ENCODE measurements at places on chromosomes 11 and 22.

DNA sequence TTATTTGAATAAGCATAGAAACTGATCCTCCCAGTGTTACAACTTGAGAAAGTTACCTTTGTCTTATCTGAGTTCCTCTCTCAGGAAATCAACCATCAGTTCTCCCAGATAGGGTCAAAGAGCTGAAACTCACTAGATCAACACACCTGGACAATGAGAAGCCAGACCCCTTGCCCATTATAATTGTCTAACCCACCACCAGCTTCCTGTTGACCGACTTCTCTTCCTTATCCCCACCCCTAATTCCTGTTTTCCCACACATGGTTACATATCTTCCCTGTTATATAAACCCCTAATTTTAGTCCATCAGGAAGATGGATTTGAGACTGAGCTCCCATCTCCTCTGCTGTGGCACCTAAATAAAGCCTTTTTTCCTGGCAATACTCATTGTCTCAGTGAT, 6.9 kb downstream of the SLC5A4 start:
- no peak for DNase-seq

- no peak for DNase-seq
Measured at GRCh38 chr11:29279716-29280115, 737.1 kb downstream of the KCNA4 start.

- DNase-seq: no peak
Measured at GRCh38 chr11:65182258-65183170, 786 bp downstream of the CAPN1 start.

- DNase-seq: no peak
Measured at GRCh38 chr11:14611939-14612338, 31.7 kb upstream of the PDE3B start.

DNA sequence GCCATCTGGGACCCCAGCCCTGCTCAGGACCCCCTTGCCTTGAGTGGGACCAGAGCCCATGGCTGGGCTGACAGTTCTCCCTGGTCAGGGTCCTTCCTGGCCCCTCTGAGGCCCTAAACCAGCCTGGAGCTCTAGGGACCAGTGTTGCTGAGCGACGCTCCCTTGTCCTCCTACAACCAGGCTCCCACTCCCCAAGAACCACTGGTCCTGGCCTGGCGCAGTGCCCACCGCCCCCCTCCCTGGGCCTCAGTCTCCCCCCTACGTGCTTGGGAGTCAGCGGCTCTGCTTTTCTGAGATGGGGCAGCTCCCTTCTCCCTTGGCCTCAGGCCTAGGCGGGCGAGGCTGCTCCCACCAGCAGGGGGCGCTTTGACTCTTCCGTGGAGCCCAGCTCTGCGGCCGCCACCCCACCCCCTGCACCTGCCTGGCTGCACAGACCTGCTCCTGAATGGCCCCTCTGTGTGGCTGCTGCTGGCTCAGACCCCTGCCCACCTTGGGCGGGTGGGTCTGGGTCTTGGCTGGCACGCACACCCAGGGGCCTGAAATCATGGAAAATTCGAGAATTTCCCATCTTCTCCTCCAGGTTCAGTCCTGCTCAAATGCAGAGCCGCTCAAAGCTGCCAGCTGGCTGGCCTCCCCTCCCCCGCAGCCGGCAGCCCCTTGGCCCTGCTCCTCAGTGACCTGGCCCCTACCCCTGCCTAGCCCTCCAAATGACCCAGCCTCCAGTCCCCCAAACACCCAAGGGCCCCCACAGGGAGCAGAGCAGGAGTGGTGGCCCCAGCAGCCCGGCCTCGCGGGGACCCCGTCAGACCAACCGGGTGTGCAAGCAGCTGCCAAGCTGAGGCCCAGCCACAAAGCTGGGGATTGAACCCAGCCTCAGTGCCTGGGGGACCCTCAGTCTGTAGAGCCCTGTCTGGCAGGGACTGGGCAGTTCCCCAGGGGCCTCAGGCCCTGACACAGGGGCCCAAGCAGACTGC, 9.1 kb downstream of the PRR33 start:
- DNase-seq: peak; percentile 45

DNA sequence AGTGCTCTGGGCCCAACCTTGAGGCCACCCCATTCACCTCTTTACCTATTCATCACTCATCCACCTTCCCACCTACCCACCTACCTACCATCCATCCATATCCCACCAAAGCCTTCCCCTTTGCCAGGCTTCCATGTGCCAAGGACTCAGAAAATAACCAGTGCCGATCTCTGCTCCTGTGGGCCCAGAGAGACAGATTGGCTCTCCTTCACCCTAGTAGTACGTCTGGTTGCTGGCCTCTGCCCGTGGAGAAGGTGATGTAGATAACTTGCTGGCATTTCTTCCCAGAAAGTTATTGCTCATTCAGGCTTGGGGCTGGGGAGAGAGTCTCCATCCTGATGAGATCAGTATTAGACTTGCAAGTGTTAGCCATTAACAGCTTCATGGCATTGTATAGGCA, 45.2 kb downstream of the NEU3 start:
- DNase-seq: no peak

DNA sequence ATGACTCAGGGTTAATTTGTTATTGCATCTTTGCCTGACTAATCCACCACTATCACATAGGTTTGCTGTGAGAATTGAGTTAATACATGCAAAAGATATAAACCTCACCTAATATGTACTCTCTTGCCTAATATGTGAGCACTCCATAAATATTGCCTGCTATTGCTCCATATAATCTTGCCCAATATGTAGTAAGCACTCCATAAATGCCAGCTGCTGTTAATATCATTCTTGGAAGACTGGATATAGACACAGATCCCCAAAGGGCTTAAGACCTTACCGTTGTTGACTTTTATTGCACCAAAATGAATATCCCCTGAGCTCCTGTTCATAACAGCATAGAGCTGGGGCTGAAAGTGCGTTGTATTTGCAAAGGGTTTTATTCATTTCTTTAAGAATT, 27.0 kb upstream of the LRRC55 start:
- no peak for DNase-seq

DNA sequence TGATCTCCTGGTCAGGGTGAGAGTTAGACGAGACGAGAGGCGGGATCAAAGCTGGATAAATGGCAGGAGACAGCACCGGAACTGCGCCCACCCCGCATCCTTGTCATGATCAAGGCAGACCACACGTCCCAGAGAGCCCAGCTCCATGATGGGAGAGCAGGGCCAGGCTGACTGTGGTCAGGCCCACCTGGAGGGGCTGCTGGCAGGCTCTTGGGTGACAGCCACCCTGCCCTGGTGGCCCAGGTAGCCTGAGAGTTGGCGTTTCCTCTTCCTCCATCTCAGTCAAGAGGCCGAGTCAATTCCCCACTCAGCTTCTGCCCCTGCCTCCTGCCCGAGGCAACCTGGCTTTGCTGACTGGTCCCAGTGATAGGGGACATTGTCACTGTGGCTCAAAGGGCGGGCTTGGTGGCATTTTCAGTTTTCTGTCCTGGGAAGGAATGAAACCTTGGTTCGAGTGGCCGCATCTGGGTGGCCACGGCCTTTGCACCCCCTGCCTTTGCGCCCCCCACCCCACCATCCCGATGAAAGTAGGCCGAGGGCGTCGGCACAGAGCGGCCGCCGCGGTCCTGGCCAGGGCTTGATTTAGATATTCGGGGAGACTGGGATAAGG, 60.8 kb upstream of the PPARA start:
- no peak for DNase-seq

DNA sequence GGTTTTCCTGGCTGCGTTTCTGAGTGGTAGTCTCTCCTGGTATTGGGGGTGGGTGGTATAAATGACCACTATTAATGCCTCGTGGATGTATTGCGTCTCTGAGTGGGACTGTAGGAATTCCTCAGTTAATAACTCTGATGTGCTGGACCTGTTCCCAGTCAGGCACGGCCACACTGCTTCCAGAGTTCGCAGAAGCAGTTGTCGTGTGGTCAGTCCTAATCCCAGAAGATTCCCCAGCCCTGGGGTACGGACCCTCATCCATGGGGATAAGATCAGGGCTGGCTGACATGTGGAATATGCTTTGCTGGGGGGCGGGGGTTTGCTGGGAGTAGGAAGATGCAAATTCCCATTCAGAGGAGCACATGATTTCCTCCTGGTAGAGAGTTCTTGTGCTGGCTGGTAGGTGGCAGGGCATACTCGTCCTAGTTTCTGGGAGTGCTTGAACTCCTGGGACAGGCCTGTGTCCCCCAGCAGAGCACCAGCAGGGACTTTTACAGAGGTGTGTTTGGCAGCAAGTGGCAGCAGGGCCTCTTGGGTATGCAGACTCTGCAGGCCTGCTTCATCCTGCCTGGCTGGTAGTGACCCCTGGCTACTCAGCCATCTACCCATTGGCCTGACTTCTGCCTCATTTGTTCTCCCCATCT, 157.4 kb downstream of the NAV2 start:
- DNase-seq: no peak

GRCh38 chr11:73396985-73397384, 20.8 kb downstream of the RELT start:
- no peak for DNase-seq

GRCh38 chr11:107564877-107565218, 687 bp downstream of the ALKBH8 start:
- no peak for DNase-seq

DNA sequence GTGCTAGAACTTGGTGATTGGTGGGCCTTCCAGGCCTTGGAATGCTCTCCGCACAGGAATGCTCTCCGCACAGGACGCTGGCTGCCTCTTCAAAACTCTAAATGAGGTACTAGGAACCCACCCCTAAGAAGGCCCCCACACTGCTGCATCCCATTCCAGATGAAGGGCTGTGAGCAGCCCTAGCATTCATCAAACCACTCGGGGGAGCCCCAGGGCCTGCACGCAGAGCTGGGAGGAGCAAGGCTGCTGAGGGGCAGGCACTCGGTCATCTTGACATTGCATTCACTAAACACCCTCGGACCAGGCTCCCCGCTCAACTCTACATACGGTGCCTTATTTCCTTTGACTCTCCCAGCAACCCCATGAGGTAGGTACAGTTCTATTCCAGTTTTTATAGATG, 49.2 kb upstream of the EMID1 start:
- DNase-seq: no peak

GRCh38 chr11:334264-334994, 13.8 kb upstream of the IFITM3 start:
- no peak for DNase-seq

- DNase-seq: no peak
Measured at GRCh38 chr22:26669060-26669481, 11.7 kb downstream of the MIAT start.

- DNase-seq: no peak
Measured at GRCh38 chr11:15692739-15693138, 578.0 kb downstream of the INSC start.

DNA sequence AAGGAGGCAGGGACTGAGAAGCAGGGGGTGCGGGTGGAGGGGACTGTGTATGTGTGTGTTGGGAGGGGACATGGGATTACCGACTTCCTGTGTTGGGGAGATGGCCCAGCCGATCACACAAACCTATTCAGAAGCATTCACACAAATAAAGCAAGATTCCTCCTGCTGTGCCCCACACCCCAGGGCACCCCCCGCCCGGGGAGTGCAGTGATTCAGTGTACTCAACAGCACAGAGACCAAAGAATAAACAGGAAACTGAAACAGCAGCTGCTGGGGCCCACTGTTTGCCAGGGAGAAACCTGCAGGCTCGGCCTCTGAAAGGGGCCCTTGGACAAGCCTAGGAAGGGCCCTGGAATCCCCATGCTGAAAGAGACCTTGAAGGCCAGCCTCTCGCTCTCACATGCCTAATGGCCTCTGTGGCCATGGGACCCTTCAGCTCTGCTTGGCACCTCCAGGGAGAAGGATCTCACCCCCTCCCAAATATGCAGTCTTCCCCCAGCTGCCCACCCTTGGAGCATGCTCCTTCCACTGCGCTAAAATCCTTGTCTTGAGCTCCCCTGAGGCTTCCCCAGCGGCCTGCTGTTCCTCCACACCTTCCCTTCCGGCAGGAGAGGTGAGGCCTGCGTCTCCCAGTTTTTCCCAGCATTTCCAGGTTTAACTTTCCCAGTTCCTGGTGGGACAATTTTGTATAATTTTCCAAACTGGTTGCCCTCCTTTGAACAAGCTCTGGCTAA, 72.9 kb downstream of the CSNK2A3 start:
- no peak for DNase-seq

DNA sequence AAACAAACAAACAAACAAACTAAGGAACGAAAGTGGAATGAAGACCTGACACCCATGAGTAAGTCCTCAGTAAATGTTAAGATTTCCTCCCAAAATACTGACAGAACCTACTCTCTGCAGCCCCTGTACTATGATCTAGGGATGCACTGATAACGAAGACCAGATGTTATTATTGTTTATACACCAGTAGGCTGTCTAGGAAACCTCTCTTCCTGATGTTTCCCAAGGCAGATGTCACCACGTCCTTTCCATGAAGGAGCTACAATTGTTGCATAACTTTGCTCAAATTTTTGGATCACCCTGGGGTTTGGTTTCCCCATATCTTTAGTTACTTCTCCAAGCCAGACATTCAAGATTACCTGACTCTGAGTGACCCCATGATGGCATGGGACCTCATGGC, 340.7 kb downstream of the MIAT start:
- DNase-seq: no peak

DNA sequence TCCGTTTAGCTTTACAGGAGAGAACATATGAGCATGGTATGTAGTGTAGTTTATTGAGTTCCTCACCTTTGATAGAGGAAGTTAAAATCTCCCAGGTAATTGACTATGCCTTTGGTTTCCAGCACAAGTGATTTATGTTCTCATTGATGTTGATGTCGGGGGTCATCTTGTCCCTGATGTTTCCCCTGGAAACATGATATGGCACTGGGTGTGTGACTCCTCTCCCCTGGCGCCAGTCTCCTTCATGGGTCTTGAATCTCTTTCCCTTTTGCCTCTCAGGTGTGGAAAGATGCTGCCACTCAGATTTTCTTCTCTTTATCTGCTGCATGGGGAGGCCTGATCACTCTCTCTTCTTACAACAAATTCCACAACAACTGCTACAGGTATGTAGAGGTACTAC, 28.3 kb downstream of the SLC6A5 start:
- DNase-seq: no peak

DNA sequence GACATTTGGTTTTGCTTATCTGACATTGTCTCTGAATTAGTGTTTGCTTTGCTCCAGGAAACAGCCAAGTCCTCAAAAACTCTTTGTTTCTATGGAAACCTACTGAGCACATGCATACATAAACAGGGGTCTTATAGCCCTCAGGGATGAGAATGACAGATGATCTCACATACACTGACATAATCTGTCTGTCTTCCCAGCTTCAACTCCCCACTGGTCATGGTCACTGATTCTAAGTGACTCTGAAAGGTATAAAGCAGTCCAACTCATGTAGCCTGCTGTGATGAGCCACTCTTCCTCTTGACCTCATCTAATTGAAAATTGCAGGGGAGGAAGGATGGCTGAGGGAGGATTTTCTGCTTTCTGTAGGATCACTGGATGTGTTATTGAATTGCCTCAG, 12.6 kb downstream of the ZNF143 start:
- no peak for DNase-seq

DNA sequence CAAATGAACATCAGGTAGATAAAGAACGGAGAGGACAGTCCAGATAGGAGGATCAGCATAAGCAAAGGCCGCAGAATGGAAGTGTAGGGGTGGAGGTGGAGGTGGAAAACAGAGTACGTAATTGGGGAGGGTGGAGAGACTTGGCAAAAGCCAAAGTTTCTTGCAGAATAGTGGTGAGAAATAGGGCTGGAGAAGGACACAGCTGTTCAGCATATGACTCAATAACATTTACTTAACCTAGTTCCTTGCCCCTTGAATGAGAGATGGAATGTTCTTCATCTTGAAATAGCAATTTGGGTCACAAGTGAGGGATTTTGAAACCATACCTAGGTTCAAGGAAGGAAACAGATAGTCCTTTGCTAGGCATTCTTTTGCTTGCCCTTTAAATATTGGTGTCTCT, 235.9 kb upstream of the ARHGAP20 start:
- no peak for DNase-seq

All from thymus (tissue), 14 donors.